ENCODE measurements at places on chromosomes 5 and 9.

DNA sequence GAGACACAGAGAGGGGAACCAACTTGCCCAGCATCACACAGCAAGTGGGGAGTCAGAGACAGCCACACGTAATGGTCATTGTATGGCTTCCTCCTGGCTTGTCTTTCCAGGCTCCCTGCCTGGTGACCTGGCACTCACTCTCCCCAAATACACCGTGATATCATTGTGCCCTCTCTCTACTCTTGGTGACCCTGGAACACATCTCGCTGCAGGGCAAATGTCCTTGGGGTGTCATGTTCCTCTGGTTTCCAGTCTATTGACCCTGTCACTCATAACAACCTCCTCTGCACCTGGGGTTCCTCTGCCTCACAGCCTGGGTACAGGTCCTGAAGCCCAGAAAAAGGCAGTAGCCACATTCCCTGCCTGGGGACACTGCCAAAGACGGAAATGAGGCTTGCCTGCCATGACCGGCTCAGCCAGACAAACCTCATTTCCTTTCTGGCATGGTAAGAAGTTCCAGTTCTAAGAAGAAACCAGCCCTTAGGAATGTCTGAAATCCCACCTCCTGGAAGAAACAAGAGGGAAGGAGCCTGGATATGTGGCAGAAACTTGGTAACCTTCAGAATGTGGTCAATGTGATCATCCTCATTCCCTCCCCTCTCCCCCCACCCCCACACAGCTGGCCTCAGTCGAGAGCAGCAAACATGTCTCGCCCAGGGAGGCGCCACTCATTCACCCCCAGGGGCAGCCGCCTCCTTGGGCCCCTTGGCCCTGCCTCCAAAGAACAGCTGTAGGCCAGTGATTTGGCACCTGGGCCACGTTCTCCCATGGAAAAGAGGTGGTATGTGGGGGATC lies 30.6 kb upstream of the SMU1 start:
- no peak for DNase-seq

DNA sequence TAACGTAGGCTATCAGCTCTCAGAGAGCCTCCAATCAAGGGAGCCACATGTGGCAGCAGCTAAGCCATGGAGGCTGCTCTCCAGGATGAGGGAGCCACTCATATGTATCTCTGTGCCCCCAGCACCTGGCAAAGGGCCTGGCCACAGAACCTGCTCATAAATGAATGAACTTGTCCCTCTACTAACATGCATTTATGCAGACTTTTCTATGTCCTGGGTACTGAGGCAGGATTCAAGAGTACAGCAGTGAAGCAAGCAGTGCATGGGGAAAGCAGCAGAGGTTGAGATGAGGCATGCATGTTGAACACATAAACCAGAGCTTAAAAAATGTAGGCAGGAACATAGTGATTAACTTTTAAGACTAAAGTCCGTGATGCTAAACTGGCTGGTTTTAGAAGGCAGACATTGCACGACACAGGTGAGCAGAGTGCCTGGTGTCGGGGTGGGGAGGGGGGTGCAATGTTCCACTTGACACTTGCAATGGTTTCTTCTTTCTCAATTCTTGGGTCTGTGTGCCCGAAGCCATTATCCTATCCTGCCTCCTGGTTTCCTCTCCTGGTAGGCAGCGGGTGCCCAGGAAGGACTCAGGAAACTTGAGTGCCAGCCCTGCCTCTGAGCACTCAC lies 142.8 kb upstream of the ALDH1B1 start:
- no peak for DNase-seq

DNA sequence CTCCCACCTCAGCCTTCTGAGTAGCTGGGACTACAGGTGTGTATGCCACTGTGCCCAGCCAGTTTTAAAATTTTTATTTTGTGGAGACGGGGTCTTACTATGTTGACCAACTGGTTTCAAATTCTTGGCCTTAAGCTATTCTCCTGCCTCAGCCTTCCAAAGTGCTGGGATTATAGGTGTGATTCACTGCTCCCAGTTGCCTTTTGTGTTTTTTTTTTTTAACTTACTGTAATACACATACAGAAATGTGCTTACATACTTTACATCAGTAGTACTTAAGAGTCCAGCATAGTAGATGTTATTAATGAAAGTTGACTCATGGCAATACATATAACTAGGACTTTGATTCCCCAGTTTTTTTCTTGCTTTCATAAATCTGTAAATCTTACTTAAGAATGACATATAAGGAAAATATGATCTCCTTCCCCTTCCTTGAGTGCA lies 4.7 kb downstream of the MAN2A1 start:
- no peak for DNase-seq

DNA sequence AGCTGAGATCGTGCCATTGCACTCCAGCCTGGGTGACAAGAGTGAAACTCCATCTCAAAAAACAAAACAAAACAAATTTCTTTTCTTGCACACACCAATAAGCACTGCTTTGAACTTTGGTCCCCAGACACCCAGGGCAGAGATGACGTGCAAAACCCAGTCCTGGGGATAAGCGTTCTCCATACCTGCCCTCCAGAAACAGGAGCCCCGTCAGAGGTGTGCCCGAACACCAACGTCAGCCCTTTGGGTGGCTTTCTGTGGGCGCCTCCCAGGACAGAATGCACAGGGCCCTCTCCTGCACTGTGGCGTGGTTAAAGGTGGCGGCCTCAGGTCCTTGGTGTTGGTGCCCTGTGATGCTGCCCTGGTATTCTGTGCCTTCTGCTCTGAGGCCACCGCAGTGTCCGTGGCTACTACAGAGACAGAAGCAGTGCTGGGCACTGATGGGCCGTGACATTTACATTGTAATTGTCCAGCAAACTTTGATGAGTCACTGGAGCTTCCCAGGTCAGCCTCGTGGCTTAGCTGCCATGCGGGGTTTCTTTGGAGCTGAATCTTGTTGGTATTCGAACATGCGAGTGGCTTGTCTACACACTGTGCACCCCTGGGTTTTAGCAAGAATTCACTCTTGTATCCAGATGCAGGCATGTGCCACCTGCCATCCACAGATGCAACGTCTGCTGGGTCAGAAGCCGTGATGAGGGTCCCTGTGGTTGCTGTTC lies 9.8 kb downstream of the PPP1R26 start:
- DNase-seq = no peak

DNA sequence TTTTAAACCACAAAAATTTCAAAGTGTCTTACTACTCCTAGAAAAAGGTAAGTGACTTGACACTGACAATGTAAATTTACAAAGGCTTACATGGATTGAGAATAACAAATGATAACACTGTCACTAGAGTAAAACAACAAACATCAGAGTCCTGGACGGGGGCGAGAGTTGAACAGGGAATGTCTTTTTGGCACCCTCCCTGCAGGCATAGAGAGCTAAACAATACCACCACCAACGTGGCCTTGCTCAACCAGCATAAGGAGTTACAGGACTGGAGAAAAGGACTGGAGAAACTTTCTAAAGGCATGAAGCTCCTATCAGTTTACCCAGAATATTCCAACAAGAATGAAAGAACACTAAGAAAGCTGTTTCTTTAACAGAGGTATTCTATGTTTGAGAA lies 55.3 kb downstream of the PTBP3 start:
- DNase-seq = no peak

DNA sequence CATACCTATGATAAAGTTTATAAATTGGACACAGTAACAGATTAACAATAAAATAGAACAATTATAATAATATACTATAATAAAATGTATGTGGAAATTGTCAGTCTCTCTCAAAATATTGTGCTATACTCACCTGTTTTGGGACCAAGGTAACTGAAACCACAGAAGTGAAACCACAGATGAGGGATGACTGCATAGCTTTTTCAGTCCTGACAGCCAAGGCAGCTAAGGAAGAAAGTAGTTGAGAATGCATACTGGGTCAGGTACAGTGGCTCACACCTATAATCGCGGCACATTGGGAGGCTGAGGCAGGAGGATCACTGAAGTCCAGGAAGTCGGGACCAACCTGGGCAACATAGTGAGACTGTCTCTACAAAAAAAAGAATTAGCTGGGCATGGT lies 8.9 kb downstream of the SRP19 start:
- DNase-seq = no peak

GRCh38 chr5:140266471-140267200 lies 36.3 kb downstream of the PFDN1 start:
- DNase-seq = no peak

GRCh38 chr5:99005506-99005905 lies 76.7 kb upstream of the CHD1 start:
- no peak for DNase-seq

DNA sequence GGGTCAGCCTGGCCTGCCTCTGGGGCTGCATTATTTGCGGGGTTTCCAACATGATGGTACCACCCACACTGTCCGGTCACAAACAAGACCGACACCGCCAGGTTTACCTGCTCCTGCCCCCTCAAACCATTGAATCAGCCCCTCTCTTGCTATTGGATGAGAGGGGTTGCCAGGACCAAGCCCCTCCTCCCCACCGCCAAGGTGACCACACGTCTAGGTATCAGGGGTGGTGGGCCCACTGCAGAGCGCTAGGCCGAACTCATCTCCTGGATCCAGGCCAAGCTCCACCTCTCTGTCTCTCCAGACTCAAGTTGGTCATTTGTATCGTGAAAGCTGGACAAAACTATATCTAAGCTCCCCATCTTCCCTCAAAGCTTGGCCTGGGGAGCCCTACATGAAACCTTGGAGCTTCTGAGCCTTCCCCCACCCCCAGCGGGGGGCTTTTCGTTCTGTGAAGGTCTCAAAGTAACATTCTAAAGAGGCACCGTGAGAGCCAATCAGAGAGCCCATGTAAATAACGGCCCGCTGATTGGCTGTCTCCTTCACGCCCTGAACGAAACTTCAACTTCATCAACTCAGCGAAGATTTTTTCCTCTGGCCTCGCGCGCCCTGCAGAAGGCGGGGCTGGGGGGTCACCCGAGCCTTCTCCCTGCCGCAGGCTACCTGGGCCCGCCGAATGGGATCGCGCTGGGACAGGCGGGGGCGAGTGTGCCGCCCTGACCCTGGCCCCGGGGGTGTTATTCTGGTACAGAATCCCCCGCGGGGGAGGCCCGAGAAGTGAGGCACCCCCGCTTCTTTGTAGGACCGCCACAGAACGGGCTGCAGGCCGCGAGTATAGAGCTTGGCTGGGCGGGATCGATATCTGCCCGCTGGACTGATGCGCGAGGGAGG lies 49.6 kb upstream of the PSD2 start:
- no peak for DNase-seq

DNA sequence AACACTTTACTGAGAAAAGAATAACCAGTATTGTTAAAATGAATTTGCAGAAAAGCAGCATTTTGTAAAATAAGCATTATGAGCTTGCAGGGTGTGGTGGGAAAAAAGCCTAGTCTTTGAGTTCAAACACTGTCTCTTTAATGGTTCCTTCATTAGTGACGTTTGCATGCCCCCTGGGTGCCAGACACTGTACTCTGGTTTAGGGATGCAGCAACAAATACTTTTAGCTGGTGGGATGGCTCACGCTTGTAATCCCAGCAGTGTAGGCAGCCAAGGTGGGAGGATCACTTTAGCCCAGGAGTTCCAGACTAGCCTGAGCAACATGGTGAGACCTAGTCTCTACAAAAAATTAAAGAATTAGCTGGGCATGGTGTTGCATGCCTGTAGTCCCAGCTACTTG lies 62.3 kb downstream of the MAST4 start:
- no peak for DNase-seq

DNA sequence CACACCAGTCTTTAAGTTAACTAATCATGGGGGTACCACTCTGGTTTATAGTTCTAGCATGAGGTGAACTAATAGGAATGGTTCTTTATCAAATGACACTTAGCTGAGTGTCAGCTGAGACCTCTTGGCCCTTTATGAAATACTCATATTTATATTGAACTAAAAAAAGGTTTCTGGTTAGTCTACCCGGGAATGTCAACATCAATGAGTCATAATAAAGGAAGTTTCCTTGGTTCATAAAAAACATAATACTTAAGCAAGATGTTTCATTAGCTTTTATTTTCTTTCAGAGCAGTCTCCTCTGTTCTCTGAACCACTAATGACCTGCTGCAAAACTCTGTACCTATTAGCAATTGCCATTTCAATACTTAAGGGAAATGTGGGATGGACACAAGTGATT lies 13.7 kb downstream of the DAB2 start:
- DNase-seq = no peak

DNA sequence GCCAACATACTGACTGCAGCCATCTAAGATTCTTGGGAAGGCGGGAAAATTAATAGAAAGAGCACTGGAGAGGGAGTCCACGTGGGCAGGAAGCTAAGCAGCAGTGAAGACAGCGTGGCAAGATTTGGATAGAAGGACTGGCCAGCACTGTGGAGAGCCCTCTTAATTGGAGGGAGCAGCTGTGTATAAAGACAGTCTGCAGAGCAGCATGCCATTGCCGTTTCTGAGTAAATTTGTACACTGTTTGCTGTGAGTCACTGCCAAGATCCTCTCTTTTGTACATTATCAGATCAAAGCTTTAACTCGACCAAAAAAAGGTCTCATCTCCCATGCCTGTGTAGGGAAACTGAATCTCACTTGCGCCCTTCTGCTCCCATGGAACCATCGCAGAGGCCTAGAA lies 45.3 kb downstream of the INSYN2B start:
- no peak for DNase-seq

DNA sequence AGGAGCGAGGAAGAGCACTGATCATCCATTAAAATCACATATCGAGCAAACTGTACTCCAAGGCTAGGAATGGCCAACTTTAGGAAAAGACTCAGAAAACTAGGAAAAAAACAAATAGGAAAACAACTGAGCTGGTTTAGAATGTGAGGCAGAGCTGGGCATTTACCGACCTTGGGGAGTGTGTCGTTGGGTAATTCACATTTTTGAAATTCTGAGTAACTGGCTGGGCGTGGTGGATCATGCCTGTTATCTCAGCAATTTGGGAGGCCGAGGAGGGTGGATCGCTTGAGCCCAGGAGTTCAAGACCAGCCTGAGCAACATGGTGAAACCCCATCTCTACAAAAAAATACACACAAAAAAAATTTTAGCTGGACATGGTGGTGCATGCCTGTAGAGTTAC lies 70.1 kb downstream of the ZFAND5 start:
- no peak for DNase-seq

GRCh38 chr9:129094387-129095169 lies 13.7 kb downstream of the DOLPP1 start:
- no peak for DNase-seq

DNA sequence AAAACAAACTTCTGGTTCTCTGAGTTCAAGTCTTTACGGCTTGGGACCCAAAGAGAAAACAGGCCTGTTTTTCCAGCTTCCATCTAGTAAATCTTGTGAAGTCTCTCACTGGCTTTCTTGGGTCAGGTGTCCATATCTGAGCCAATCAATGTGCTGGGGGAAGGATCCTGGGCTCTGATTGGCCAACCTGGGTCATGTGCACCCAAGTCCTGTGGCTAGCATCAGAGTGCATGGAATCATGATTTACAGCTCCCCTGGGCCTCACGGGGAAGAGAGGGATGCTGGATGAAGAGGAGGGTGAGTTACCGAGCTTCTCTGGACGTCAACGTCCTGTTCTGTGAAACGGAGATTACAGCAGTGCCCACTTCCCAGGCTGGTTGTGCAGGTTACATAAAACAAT lies 19.4 kb downstream of the CXCL14 start:
- no peak for DNase-seq
